ENCODE measurements at places on chromosomes 5 and 9.

DNA sequence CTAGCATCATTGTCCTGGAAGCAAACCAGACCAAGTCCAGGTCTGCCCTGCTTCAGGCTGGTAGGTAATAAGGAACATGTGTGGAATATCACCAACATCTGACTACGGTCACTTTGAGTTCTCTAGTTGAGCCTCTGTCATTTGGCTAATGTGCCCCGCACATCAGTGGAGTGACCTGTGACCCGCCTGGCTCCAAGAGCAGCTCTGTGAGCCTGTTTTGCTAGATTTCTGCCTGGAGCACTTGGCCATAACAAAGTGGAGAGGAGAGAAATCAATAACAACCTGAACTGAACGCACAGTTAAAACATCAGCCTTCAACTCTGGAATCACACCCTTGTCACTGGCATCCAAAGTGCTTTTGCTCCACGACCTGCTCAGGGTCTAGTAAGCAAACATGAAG, 115.7 kb downstream of the PPP2R2B start:
- DNase-seq = no peak

DNA sequence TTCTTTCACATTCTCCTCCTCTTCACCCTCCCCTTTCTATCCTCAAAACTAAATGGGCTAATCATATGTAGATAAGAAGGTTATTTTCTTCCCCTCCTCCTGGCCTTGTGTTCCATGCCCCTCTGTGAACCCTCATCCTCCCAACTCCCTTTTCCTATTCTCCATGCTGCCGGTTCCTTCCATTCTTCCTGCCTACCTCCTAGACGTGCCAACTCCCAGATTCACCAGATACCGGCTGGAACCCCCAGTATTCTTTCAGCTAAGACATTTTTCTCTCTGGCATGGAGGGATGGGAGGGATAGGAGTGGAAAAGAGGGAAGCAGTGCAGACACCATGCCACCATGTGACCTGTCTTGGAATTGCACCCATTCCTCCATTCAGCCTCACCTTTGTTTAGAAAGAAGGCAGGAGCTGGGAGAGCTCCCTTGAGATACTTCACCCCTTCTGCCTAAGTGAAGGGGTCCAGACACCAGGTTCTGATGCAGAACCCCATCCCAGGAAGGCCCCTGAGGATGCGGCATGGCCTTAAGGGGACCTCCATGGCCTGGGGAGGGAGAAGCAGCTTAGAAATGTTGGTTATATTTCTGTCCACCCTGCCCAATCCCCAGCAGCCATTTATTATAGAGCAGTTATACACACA, 4.8 kb downstream of the DNAJB5 start:
- DNase-seq = no peak

DNA sequence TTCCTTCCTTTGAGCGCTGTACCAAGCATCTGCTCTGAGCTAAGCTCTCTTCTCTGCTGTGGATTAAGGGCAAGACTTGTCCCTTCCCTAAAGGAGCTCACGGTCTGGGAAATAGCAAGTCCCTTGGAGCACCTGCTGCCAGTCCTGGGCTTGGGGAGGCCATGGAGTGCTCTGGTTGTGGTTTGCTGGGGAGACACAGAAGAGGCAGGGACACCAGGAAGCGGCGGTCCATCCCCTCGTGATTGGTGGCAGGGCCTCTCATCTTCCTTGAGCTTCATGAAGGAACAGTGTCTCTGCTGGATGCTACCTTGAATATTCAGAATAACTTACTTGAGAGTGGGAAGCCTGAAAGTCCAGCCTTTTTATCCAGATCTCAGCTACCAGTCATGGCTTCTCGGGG, 35.3 kb downstream of the COL5A1 start:
- DNase-seq = no peak

- DNase-seq = no peak
Observed at GRCh38 chr9:127837346-127837745, 17.1 kb downstream of the ENG start.

- DNase-seq = no peak
Observed at GRCh38 chr9:119092125-119092524, 277.1 kb downstream of the BRINP1 start.

DNA sequence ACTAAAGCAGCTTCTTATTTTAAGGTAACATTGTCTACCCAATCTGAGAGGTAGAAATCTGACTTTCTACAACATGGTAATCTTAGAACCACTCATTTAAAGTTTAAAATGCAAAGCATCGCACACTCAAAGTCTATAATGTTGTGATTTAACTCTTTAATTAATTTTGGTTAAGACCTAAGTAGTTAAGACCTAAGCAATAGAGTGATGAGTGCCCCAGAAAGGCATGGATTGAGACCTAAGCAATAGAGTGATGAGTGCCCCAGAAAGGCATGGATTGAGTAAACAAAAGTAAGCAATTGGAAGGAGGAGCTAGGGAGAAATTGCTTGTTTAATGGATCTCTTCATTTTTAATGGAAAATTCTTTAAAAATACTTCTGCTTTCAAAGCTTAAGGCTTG, 86.8 kb downstream of the NLN start:
- DNase-seq = no peak

DNA sequence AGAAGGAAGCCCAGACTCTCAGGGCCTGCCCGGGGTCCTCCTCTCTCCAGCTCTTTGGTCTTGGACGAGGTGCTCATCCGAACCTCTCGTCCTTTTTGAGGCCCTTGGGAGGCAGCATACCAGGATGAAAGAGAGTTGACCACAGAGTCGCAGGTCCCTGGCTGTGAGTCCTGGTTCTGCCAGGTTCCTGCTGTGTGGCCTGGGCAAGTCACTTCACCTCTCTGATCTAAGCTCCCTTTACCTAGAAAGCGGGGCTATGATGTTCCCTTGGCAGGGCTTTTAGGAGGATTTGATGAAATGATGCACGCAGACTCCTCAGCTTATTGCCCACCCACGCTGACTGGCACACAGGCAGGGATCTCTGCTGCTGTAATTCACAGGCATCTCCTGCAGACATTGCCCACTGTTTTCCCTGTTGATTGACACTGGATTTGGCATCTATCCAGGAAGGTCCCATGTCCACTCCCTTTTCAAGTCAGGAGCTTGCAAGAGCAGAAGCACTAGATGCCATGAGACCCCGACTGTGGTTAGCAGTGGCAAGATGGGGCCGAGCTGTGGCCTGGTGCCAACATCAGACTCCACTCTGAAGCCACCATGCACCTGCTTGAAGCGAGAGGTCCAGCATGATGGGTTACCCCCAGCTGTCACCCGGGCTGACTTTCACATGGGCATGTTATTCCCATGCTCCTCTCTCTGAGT, 71.5 kb downstream of the MACROH2A1 start:
- no peak for DNase-seq

DNA sequence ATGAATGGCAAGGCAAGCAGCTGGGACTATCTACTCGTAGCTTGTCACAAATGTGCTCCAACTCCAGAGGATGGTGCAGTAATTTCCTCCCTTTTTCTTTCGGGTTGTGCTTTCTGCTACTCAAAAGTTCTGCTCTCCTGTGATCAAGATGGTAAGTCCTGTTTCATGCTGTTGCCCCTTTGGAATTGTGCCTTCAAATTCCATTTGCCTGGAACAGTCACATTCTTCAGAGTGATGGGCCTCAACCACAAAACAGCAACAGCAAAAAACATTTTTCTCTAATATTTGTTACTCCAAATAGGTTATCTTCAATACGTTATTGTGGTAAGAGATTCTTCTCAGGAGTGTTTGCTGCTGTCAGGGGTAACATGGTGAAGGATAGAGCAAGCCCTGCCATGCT, 209.3 kb downstream of the PALM2AKAP2 start:
- DNase-seq = no peak

DNA sequence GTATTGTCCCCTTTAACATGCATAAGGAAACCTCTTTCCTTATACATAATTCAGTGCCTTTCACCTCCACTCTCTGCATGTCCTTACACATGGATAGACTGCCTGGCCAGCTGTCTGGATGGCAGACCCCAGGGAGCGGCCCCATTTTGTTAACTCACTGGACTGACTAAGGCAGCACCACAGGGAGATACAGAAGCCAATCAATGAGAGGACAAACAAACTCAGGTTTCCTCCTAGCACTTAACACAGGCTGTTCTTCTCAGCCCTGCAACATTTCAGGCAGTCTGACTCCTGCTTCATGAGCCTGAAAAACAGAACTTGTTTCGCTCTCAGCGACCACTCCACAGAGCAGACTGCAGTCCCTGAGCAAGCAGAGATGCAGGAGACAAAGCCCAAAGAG, 135.4 kb upstream of the RASEF start:
- no peak for DNase-seq

DNA sequence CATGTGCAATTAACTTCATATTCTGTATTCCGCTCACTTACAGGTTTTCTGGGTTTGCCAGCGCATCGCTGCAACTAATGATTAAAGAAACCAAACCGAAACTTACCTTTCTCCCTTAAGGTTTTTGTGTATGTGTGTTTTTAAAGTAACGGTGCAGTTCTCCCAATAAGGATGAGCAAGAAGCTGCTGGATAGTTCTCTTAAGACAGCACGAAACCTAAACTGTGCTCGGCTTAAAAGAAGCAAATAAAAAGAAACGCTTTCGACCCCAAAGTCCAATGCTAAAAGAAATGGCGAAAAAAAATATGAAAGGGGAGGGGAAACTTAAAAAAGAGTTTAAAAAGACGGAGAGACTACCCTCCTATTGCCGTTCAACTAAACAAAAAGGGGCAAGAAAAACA, 340 bp downstream of the ELAVL2 start:
- DNase-seq = no peak

DNA sequence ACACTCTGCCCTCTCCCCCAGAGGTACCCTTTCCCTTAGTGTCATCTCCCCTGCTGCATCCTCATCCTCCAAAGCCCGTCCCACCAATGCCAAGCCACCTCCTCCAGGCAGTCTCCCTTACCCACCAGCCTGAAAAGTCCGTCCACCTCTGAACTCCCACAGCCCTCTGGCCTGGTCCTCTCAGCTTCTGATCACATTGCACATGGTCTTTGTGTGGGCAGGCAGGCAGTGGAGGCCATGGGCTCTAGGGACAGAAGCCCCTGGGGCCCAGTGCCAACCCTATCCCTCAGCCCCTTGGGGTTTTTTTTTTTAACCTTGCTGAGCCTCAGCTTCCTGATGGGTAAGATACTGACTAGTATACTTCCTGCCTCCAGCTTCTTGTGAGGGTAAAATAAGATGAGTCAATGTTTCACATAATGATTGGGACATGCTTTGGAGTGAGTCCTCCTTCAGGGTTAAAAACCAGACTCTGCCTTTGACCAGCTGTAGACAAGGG, 19.4 kb downstream of the CSF1R start:
- DNase-seq = no peak

DNA sequence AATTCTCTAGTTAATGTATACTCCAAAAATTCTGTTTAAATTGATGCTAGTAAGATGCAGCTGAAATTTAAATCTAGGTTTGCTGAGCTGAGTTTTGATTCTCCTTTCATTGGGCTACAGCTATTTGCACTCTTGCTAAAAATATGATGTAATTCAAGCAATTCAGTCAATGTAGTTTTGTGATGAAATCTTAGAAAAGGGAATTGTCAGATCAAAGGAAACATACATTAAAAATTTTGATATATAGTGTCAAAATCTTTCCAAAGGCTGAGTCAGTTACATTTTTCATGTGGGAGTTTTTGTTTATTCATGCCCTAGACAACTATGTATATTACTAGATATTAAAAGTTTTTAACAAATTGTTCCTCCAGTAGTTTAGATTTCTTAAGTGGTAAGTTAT, 334.9 kb upstream of the DAB2 start:
- no peak for DNase-seq

- no peak for DNase-seq
Observed at GRCh38 chr5:117652958-117653280, 1078.3 kb upstream of the SEMA6A start.

GRCh38 chr9:129934041-129934591, 98.9 kb downstream of the USP20 start:
- DNase-seq = no peak

- no peak for DNase-seq
Observed at GRCh38 chr5:143245929-143246561, 157.4 kb downstream of the NR3C1 start.

- DNase-seq = no peak
Observed at GRCh38 chr9:84513473-84513872, 156.1 kb upstream of the NTRK2 start.

- no peak for DNase-seq
Observed at GRCh38 chr5:146098047-146098446, 7.3 kb downstream of the PLAC8L1 start.
